ENCODE measurements at places on chromosomes 6 and 20.

- no peak for DNase-seq
Observed at GRCh38 chr20:59794555-59794954, 138.9 kb downstream of the SYCP2 start.

DNA sequence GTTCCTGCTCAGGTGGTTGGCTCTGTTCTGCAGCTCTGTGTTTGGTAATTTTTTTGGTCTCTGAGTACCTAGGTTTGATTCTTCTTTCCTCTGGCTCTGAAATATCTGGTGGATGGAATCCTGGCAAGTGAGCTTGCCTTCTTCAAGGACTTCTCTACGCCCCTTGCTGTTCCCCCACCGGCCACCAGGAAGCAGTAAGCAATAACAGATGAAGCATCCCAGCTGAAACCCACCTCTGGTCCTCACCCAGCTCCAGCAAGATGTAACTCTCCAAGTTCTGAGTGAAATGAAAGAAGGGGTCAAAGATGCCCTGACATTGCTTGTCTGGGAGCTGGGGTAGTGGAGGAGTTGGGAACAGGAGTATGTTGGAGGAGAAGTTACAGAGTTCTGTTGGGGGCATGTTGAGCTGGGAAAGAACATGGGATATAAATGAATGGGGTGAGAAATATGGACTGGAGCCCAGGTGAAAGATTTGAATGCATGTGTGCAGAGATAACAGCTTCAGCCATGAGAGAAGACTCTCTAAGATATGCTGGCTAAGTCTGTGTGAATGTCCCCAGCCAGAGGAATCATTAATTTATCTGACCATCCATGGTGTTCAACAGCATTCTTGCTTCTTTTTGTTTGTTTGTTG is 51.3 kb upstream of the GLP1R start:
- DNase-seq = no peak

DNA sequence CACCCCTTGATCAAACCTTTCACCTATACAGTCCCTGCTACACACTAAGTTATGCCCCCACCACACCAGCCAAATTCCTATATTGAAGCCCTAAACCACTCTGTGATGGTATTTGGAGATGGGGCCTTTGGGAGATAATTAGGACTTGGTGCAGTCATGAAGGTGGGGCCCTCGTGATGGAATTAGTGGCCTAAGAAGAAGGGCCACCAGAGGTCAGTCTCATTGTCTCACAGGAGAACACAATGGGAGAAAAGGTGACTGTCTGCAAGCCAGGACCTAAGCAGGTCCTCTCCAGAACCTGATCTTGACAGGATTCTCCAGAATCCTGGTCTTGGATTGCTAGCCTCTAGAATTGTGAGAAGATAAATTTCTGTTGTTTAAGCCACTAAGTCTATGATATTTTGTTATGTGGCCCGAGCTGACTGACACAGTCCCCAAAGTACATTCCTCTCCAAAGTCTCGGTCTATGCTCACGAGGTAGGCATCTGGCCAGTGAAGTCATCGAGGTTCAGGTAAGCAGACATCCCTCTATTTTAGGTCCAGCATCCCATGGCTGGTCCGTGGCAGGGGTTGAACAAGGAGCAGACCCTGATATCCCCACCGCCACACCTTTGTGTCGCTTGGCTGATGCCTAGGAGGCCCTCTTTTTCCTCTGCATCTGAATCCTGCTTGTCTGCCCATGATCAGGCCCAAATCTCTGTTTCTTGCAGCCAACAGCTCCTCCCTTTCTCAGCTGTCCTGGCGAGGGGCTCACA is 138.9 kb downstream of the NFATC2 start:
- no peak for DNase-seq

- DNase-seq = no peak
Observed at GRCh38 chr6:139194740-139195139, 59.9 kb downstream of the HECA start.

DNA sequence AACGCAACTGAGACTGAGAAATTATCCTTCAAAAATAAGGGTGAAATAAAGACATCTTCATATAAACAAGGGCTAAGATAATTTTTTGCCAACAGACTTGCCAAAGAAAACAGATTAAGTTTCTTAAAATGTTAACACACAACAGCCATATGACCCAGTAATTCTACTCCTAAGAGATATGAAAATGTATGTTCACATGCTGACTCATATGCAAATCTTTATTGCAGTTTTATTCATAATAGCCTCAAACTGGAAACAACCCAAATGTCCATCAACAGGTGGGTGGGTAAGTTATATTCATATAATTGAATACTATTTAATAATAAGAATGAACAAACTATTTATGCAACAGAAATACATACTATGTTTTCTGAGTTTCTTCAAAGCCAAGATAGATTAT is 140.1 kb downstream of the REV3L start:
- DNase-seq = peak; percentile 20

GRCh38 chr6:21800948-21801438 is 207.4 kb downstream of the SOX4 start:
- peak; percentile 42 for DNase-seq

DNA sequence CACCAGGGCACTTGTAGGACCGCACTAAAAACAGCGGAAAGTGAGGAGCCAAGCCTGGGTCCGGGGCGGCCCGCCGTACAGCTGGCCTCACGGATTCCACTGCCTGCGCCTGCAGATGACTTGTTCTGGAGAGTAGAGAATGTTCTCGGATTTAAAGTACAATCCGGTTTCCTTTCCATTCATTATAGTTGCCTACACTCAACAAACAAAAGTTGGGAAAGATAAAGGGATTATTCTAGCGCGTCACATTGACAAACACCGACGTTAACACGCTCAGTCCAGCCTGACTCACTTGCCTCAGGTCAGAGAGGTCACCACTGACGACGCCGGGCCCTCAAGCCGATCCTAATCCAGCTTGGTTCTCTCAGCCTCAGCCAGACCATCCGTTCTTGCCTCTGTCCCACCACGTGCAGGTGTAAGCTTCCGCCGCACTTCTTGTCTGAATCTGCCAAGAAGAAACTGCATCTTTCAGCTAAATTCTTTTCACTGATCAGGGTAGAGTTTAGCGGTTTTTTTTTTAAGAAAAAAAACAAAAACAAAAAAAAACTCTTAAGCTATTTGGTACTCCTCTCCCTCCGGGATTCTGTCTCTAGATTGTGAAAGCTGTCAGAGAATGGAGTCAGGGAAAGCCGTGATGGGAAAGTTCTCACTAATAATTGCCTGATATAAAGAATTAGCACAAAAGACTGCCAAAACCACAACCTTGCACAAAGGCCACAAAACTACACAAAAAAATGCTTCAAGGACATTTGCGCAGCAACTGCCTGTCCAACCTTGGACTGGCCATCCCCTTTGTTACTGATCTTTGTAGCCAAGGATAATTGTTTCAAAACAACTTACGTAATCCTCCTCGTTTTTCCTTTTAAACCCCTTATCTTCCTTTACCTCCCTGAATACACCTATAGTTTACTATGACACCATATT is 1.1 kb upstream of the PHF10 start:
- peak; percentile 86 for DNase-seq

GRCh38 chr6:104396077-104396476 is 463.6 kb downstream of the HACE1 start:
- no peak for DNase-seq

GRCh38 chr20:58546756-58547622 is 31.8 kb upstream of the APCDD1L start:
- DNase-seq = no peak

All from HCEC 1CT (cell line).